ENCODE measurements at places on chromosomes 7 and 10.

DNA sequence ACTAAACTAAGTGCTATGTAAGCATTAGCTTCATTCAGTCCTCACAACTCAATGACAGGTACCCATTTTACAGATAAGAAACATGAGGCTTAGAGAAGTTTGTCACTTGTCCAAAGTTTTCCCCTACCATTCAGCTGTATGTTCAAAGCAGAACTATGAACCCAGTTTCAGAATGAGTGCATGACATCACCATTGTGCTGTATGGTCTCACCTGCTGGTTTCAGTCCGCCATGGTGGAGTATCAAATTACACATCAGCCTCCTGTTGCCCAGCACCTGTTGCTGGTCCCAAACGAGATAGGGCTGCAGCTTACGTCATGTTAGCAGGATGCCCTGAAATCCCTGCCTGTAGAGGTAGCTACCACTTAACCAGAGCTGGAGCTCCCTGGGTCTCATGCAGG, 95.0 kb downstream of the DYNC1I1 start:
- no peak for DNase-seq

DNA sequence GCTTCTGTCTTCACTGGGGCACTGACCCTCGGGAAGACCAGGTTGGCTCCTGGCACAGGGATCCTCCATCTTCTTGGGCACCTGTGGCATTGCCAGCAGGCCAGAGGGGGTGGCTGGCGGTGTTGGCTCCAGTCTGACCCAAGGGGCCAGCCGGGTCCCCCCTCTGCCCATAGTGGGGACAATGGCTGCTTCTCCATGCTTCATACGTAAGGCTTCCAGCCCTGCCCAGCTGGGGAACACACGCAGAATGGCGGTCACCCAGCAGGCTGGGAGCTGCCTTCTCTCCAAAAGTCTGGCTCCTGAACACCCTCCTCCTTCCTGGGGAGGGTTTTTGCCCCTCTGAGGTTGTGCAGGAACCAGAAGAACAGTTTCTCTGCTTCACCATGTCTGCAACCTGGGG, 106.8 kb downstream of the NEURL1 start:
- DNase-seq = no peak

DNA sequence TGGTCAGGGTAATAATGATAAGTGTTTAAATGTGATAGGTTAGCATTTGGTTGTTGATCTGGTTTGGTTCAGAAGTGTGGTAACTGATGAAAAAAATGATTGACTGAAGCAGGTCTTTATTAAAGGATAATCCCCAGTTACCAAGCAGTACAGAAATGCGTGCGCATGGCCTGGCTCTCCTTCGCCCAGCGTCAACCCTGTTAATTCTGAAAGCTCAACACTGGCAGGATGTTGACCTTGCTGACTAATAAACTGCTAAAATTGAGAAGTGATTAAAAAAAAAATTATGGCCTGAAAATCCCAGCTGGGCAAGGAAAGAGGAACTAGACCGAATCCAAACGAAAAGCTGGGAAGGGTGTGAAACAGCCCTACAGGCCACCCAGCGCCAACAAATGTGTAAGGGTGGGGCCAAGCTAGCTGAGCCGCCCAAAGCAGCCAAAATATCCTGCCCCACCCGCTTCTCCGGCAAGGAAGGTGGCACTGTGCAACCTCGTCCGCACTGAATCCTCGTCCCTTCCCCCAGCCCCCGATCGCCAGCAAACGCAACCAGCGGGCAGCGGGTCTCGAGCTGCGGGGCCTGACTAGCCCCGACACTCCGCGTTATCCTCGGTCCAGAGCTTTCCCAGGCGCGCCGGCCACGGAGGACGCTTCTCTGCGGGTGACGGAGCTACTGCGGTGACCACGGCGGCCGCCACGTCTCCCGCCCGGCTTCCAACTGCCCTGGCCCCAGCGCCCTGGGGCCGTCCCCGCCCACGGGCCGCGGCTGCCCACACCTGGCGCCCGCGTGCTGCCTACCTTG, 561 bp downstream of the SHTN1 start:
- DNase-seq = no peak

DNA sequence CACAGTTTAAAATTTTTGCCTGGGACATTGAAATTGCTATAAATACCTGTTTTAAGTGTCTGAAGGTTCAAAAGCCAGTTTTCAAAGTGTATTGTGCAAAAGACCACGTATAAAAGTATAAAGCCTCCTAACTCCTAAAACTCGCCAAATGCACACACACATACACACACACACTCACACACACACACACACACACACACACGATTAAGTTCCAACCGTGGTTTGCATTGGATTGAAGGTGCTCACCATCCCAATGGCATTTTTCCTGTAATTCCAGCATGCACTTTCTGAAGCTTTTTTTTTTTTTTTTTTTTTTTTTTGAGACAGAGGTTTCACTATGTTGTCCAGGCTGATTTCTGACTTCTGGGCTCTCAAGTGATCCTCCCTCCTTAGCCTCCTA, 2.8 kb upstream of the RGS10 start:
- no peak for DNase-seq

DNA sequence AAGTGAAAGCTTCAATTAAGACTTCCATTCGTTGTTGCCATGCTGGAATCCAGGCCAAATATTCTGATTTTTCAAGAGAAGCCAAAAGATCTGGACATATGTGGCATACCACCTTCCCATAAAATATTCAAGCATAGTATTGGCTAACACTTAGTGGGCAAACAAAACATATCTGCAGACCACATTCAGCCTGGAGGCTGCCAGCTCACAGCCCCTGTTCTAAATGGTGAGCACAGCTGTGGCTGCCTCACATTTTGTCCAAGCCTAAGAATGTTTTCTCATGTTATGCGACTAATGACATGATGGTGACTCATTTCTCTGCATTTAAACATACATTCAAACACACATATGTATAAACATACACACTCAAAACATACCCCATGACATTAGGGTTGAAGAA, 10.6 kb upstream of the CALU start:
- no peak for DNase-seq

DNA sequence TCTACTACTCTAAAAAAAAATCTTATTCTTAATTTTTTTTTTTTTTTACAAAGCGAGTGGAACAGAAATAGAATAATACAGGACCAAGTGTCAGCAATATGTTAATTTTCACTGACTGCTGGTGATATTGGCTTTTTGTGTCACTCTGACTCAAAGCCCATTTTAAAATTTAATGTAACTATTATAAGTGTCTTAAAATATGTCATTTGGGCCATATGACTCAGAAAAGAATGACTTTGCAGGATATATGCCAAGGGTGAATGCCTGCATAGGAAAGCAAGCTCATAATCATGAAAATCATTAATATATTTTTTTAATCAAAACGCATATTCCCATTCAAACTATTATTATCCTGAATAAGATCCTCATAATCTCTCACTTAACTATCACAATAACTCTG, 149.2 kb downstream of the GNAT3 start:
- no peak for DNase-seq

- no peak for DNase-seq
These were observed 126.1 kb upstream of the EFCAB10 start for GRCh38 chr7:105707381-105707780.

DNA sequence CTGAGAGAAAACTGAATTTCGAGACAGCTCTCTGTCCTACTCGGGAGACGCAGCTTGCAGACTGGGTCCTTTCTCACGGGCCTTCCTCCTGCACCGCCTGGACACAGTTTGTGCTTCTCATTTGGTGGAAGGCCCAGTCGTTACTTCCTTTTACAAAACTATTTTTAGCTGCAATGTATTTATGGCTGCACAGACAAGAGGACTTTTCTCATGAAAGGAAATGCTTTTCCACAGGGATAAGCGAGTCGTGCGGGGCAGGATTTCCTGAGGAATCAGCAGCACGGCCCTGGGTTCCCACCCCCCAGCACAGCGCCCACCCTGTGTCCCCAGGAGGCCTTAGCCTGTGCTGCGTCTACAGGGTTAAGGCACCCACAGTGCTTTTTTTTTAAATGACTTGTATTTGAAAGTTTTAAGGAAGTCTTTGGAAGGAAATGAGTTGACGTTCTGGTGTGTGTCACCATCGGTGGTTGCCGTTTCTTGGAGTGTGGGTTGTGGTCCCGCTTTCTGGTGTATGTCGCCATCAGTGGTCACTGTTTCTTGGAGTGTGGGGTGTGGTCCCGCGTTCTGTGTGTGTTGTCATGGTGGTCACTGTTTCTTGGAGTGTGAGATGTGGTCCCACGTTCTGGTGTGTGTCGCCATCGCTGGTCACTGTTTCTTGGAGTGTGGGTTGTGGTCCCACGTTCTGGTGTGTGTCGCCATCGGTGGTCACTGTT, 50.9 kb downstream of the INPP5A start:
- no peak for DNase-seq

DNA sequence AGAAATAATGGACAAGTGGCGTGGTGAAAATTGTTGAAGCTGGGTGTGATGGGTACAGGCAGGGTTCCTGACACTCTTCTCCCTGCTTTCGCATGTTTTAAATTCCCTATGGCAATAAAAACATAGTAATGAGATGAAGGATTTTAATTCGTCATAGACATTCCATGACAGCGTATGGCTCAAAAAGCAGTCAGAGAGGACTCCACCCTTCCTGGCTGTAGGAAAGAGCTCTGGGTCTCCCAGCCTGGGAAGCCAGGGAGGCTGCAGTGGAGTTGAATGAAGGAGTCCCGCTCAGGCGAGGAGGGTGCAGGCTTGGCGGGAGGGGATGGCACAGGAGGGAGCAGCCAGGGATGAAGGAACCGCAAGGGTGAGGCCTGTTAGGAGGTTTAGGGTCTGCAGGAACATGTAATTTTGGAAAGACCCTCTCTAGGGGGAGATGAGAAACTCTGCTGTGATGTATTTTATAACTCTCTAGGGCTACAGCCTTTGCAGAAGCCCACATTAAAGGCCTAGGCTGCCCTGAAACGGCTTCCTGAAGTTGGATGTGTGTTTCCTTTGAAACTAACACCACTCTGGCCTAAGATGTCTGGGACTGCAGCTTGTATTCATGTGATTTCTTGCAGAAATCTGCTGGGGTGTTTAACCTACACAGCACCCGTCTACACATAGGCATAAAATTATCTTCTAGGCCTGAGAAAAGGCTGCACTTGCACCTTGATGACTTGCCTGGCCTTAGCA, 7.6 kb upstream of the LARP4B start:
- DNase-seq = no peak
